ENCODE measurements at places on chromosomes 4 and X.

DNA sequence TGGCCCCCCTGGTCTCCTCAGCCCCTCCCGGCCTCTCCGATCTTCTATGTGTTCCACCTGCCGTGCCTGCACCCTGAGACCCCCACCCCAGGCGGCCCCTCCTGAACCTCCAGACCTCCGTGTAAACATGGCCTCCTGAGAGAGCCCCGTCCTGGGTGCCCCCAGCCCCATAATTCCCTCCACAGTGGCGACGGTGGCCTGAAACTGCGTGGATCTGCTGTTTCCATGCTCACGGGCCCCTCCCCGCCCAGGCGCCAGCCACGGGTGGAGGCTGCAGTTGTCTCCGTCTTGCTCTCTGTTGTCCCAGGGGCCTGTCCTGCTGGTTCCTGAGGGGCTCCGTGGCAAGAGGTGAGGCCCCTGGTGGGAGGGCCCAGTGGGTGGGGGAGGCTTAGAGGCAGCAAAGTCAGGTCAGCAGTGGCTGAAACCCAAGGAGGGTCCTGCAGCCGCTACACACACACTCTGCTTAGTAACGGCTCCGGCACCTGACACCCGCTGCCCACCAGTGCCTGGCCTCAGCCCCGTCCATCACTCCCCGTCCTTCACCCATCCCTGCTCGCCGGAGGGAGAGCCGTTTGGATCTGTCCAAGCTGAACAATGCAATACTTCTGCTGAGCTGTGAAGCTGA, 75.8 kb downstream of the FAM53A start:
- no peak for DNase-seq

- DNase-seq = no peak
Measured at GRCh38 chr4:48109413-48110263, 24.4 kb downstream of the TXK start.

DNA sequence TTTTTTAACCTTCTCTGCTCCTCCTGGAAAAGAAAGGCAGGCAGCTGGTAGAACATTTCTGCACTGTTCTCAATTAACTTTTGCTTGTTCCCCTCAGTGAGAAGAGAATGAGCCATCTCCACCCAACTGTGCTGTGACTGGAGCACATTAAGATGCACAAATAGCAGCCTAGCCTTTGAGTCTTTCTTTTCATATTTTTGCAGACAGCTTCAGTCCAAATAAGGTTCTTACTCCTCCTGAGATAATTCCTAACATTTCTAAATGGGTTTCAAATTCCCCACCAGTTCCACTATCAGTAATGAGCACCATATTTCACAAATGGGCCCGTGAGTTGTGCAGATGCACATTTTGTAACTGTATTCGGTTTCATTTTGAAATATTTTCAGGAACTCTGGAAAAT, 118.6 kb downstream of the SPCS3 start:
- no peak for DNase-seq

- DNase-seq = no peak
Measured at GRCh38 chrX:54044877-54045338, 635 bp upstream of the PHF8 start.

Measured in activated naive CD8-positive, alpha-beta T cell treated with anti-CD3 and anti-CD28 coated beads, Interleukin-2, amount 50 U/mL, for 16 hours (primary cell).